ENCODE measurements at places on chromosomes 12 and 14.
A peak's percentile ranks its signal among the peaks of the same experiment; 100 is the strongest.

- DNase-seq, result no peak
Measured at GRCh38 chr12:84960918-84961317, 48.3 kb upstream of the SLC6A15 start.

DNA sequence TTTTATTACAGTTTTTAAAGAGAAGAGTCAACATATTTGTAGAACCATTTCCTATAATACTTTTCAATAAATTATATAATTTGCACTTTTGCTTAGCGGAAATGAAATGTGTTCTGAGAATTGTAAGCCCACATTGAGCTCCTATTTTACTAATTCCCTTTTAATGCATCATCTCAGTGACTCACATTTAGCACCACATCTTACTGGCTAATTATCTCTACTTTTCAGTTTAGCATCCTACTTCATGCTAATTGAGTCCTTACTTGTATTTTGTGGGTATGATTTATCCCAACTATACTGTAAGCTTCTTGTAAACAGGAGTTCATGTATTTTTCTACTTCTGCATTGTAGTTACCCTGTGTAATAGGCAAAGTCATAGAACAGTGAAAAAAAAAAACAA is 67.5 kb downstream of the TMX1 start:
- DNase-seq, result no peak

- DNase-seq, result no peak
Measured at GRCh38 chr12:130992448-130992847, 38.7 kb downstream of the ADGRD1 start.

DNA sequence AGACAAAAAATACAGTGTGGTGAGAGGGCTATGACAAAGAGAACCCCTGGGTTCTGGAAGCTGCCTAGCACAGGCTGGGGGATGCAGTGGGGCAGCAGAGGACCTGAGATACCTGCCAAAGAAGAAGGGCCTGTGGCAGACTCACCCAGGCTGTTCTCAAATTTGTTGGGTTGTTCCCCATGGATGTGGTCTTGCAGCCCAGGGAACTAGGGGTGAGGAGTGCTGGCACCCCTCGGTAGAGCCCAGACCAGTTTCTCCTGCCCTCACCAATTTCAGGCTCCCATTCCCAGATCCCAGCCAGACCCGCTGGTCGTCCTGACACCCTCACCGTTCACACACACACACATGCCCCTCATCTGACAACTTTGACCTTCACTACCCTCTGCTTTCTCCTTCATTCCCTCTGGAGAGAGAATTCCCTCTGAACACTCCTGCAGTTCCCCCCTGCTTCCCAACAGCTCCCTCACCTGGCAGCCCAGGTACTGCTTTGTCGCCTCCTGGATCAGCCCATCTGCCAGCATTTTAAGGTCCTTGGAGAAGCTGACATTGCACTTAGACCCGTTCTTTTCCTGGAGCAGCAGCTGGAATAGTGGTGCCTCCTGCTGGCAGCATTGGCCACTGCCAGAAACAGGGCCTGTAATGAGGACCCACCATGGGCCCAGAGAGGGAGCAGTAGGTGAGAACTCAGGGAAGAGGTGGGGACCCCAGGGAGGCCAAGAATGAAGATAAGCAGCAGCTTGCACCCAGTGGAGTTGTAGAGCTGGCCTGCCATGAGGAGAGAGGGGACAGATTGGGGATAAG is 5.9 kb upstream of the GDF11 start:
- peak; percentile 60 for DNase-seq

DNA sequence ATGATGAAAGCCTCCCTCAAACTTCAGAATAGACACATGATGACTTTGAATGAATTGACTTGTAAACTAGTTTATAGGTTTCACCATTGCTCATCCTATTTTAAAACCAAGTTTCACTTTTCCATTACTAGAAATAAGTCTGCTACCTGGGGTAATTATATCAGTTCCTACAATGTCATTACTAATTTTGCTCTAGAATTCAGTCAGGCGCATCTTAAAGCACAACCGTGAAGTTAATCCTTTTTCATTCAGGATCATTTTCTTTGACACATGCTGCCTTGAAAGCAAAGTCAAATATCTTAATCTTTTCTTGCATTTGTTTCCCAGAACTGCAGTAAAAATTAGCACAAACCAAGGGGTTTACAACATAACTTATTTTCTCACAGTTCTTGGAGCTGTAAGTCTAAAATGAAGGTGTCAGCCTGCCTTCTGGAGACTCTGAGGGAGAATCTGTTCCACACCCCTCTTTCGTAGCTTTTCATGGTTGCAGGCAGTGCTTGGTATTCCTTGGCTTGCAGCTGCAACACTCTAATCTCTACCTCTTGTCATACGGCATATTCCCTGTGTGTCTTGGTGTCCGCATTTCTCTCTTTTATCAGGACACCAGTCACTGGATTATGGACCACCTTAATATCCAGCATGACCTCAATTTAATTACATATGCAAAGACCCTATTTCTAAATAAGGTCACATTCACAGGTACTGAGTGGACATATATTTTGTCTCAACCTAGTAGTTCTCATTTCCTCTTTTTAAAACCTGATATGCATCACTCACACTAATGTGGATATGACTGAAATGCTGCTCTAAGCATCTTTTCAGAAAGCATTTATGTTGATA is 114.3 kb upstream of the PDZRN4 start:
- DNase-seq, result no peak

- no peak for DNase-seq
Measured at GRCh38 chr12:587132-588023, 75.9 kb downstream of the NINJ2 start.

DNA sequence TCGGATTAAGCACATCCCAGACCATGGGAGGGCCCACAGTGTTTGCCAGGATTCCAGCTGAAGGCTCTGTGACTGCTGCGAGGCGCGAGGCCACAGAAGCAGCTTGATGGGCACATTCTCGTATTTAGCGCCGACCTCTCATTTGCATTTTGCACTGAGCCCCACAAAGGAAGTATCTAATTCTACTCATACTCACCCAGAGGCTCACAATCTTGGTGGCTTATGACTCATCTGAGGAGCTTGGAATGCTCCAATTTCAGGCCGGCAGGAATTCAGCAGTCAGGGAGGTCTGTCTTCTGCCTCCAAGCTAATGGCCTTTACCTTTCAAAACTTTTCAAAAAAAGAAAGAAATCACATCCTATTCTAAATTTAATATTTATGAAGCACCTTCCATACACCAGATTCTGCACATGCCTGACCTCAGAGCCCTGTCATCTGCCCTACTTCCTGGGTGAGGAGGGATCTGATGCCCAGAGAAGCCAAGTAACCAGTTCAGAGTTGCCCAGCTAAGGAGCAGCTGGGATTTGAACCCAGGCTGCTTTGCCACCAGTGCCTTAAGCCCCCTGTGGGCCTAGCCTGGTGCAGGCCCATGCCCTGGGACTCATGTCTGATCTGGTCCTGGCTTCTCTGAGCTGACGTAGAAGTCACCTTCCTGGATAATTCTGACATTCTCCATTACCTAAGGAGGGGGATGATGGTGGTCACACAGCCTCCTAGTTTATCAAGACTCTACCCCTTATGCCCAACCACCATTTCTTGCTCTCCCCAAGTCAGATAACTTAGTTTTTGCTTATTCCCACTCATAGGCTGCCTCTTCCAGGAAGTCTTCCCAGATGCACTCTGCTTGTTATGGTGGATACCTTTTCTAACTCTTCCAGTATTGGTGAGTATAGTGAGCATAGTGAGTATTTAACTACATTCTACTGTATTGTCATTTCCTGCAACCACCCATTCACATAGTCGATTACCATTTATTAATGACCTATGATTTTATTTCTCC is 198.9 kb downstream of the RBM19 start:
- DNase-seq, result no peak

GRCh38 chr14:57390806-57391516 is 575 bp downstream of the NAA30 start:
- peak; percentile 24 for DNase-seq

- DNase-seq, result no peak
Measured at GRCh38 chr14:64855721-64856528, 23.8 kb downstream of the SPTB start.

Measured in CD4-positive, alpha-beta T cell treated with Interleukin-15 for 1 hour (primary cell).